ENCODE measurements at places on chromosomes 7 and 10.

GRCh38 chr10:28248092-28248491 is 54.8 kb downstream of the MPP7 start:
- no peak for DNase-seq

DNA sequence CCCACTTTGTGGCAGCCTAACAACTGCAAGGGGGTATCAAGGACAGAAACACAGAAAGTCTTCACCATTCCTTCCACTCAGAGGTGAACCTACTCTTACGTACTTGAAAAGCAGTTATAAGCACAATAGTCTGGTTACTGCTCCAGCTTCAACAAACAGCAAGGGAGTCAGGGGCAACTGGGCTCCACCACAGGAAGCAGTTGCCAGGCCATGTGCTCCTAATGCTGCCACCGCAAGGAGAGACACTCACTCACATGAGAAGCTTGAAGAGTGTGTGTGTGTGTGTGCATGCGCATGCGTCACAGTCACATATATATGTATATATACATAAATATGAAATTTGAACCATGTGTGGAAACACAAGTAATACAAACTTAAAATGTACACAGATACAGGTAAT is 65.5 kb downstream of the GRB10 start:
- no peak for DNase-seq

DNA sequence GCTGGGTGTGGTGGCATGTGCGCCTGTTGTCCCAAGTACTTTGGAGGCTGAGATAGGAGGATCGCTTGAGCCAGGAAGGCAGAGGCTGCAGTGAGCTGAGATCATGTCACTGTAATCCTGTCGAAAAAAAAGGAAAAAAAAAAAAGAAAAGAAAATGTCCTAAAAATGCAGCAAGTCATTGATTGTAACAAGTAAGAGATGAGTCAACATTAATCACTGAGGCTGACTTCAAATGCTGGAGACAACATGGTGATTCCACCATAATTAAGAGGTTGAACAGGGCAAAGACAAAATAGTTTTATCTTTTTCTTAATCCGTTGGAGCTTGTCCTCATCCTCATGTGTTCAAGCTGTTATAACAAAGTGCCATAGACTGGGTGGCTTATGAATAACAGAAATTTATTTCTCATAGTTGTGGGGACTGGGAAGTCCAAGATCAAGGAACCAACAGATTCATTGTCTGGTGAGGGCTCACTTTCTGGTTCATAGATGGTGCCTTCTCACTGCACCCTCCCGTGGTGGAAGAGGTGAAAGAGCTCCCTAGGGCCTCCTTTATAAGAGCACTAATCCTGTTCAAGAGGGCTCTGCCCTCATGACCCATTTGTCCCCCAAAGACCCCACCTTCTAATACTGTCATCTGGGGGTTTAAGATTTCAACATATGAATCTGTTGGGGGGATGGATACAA is 60.3 kb downstream of the TBXAS1 start:
- DNase-seq, result no peak

DNA sequence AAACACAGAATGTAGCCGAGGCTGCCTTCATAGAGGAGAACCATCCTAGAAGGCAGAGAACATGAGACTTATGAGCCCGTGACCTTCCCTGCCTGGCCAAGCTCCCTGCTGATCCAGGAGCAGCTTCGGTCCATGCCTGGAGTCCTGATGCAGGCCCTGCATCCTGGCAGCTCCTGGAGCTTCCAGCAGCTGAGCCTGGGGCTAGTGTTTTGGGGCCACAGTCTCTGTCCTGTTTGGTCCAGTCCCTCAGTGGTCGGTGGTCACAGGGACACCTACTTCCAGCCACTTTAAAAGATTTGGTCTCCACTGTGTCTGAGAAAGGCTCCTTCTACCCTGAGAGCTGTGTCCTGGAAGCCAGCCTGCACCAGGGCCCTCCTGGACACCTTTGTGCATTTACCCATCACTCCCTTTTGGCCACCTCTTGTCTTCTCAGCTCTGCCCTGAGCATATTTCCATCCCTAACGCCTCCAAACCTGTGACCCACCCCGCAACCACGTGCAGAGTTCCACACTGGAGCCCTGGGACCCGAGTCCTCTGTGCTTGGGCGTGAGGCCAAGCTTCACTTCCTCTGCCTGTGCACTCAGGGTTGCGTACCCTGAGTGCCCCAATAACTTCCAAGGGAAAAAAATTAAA is 315.2 kb upstream of the ZNF32 start:
- no peak for DNase-seq

- no peak for DNase-seq
Observed at GRCh38 chr10:35739998-35740397, 97.9 kb upstream of the FZD8 start.

- DNase-seq, result no peak
Observed at GRCh38 chr10:131944976-131945695, 36.6 kb downstream of the BNIP3 start.

- no peak for DNase-seq
Observed at GRCh38 chr7:67595431-67596180, 599.0 kb downstream of the TYW1 start.

DNA sequence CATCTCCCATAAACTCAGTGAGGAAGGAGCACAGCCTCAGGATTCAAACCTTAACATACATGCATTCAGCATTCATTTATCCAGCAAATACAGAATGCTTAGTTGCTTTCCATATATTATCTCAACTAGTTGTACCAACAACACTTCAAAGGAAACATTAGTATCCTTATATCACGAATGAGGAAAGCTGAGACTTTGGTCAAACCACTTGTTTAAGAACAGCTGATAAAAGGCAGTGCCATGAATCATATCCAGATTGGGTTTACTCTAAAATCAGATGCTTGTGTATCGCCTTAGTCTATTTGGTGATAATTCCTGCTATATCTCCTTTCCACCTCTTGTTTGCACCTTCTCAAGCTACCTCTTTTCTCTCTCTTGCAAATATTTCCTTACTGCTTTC is 1.9 kb upstream of the CPED1 start:
- no peak for DNase-seq

DNA sequence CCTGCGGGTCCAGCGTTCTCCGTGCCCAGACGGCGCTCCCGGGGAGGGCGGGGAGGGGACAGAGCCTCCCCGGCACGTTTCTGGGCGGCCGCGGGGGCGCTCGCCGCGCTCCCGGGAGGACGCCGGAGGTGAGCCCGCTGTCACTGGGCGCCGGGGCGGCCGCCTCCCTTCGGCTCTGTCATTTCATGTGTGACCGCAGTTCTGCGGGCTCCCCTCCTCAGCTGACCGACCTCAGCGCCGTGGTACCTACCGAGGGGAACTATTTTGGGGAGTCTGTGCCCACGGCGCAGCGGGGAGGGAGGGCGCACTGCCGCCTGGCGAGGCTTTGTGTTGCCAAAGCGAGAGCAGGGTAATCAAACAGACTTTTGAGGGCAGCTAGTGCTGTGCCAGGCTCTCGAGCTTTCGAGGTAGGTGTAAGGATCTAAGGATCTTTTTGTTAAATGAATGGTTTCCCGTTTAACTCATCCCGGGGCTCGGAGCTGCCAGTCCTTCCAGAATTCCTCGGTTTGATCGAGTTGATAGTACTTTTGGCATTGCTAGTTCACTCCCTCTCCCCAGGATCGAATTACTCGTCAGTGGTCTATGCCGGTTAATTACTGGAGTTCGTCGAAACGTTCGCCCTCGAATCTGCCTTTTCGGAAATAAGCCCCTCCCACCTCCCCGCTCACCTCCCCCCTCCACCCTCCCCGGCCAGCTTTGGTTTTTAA is 1.9 kb downstream of the ARID5B start:
- DNase-seq, result peak; percentile 74

- DNase-seq, result no peak
Observed at GRCh38 chr10:98391065-98391464, 23.9 kb downstream of the PYROXD2 start.

DNA sequence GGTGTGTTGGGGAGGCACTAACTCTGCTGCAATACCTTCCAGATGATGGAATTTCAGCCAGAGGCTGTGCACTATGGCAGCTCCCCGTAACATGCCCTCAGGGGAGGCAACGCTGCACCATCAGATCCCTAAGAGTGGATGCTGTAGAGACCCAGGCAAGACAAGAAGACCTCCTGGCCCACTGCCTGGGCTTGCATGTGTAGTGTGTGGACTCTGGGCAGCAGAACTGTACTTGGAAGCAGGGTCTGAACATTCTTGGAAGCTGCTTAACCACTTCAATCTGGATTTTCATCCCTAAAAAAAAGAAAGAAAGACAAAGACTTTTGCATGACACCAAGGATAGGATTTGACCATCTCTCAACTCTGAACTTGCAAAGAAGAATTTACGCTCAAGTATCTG is 297.5 kb upstream of the NRP1 start:
- DNase-seq, result no peak

- DNase-seq, result no peak
Observed at GRCh38 chr10:132422903-132423825, 26.2 kb downstream of the PWWP2B start.

DNA sequence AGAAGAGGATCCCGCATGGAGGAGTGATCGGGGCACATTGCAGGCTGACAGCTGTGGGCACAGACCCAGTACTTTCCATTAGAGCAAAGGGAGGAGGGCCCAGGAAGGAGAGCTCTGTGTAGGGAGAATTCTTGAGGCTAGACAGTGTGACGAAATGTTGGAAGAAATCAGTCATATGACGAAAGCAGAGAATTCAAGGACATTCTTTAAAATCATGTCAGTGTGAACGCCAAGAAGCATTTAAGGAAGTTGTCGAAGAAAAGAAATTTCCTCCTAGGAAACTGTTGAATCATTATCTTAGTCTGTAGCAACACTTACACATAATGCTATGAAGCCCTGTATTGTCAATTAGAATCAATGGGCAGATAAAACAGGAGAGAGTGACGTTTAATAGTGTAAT is 191.3 kb upstream of the ADARB2 start:
- no peak for DNase-seq

GRCh38 chr7:375321-375831 is 85.4 kb downstream of the FOXL3 start:
- DNase-seq, result peak; percentile 17

- no peak for DNase-seq
Observed at GRCh38 chr7:27374958-27375841, 132.6 kb downstream of the EVX1 start.

DNA sequence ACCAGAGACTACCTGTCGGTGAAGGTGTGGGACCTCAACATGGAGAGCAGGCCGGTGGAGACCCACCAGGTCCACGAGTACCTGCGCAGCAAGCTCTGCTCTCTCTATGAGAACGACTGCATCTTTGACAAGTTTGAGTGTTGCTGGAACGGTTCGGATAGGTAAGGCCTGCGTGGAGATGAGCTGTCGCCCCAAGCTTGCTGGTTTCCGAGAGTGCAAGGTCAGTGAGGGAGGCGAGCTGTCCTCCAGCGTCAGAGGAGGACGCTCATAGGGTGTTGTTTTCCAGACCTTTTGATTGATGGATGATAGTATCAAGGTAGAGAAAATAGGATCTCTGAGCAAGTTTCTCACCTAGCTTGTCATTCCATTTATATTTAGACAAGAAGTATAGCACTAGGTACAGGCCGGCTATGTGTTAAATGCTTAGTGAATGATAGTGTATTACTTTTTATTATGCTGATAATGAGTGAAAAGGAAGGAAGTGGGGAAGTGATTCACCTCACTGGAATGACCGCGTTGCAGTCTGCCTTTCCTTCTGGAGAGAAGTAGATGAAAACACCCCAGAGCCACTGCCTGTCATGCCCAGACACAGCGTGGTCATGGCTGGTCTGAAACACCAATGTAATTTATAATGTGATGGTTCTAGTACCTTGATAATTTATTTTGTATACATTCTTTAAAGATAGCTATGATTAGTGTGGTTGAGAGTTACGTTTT is 33.9 kb downstream of the BNIP3 start:
- DNase-seq, result no peak

- DNase-seq, result peak; percentile 65
Observed at GRCh38 chr7:158431941-158432347, 155.7 kb downstream of the PTPRN2 start.

DNA sequence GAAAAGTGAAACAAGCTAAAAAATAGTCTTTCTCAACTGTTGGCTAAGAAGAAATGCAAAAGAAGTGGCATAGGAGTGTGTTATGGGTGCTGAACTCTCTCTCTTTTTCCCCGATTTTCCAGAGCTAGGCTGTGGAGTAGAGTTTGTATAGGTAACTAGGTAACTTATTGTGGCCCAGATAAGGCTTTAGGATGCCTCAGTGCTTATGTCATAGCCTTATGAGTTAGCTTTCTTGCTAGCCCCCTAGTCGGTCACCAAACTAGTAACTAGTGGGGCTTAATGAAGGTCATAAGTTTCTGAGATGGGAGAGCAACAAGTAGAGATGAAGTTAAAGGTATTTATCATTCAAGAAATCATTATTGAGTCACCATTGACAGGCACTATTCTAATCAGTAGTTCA is 32.4 kb downstream of the BPGM start:
- no peak for DNase-seq

DNA sequence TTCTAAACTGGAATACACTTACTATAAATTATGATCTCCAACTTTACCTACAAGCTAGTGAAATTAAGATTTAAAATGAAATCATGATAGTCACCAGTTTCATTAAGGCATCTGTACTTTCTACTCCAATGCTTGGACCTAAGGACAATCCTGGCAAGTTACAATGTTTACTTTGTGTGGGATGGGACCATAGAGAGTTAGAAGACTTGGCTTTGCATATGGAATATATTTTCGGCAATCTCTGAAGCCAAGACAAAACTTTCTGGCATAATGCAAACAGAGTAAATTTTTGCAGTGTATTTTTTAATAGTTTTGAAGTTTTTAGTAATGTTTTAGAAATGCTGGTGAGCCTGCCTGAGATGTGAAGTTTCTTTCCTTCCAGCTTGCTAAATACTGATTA is 248.9 kb downstream of the ABCA13 start:
- DNase-seq, result no peak

DNA sequence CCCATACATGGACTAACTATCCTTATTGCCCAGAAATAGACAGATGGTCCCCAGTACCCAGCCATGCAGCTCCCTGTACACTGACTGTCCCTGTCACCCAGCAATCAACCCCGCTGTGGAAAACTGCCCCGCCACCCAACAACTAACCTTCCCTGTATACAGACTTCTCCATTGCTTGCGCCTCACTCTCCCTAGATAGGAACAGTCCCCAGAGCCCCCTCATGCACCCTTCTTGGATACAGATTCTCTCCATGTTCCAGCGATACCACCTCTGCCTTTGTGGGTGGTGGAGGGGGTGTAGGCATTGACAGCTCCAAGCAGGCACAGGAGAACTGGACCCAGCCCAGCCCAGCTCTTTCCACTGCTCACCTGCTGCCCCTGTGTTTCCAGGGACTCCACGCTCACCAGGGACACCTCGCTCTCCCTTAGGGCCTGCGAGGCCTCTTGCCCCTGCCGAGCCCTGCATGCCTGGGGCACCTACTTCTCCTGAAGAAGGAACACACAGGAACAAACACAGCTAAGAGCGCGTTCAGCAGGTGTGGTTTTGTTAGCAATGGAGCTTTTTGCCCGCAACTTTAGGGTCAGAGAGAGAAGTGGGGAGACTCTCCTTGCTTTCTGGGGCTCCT is 7.2 kb downstream of the SFTPD start:
- DNase-seq, result no peak

- peak; percentile 57 for DNase-seq
Observed at GRCh38 chr10:124092250-124092859, 1.0 kb downstream of the CHST15 start.

GRCh38 chr10:29163746-29164145 is 125.1 kb upstream of the LYZL1 start:
- DNase-seq, result no peak

GRCh38 chr7:30175636-30176147 is 40.9 kb downstream of the MTURN start:
- no peak for DNase-seq

Data from colonic mucosa (tissue), 4 donors.